ENCODE measurements at places on chromosomes 1 and 21. TPM values are rescaled to one million over a fixed set of nuclear protein-coding genes. Genes with fewer than 3 reads are reported as not detected.

Gene LRRC8C
- total RNA-seq = 8.5 TPM

Gene OR2G6
- total RNA-seq = not detected

Gene ADGRL4
- 14.6 TPM for total RNA-seq

Gene ERG
- total RNA-seq = 0.29 TPM

Gene OR10J5
- not detected for total RNA-seq

Gene DIO1
- not detected for total RNA-seq

Gene WNT9A
- 2.7 TPM for total RNA-seq

Gene WDR64
- total RNA-seq = not detected

Gene OR2M3
- not detected for total RNA-seq

Gene IQGAP3
- total RNA-seq = 65.3 TPM

Gene IL20
- not detected for total RNA-seq

Measured in epithelial cell of proximal tubule (primary cell).